ENCODE measurements at places on chromosomes 2 and 18.

DNA sequence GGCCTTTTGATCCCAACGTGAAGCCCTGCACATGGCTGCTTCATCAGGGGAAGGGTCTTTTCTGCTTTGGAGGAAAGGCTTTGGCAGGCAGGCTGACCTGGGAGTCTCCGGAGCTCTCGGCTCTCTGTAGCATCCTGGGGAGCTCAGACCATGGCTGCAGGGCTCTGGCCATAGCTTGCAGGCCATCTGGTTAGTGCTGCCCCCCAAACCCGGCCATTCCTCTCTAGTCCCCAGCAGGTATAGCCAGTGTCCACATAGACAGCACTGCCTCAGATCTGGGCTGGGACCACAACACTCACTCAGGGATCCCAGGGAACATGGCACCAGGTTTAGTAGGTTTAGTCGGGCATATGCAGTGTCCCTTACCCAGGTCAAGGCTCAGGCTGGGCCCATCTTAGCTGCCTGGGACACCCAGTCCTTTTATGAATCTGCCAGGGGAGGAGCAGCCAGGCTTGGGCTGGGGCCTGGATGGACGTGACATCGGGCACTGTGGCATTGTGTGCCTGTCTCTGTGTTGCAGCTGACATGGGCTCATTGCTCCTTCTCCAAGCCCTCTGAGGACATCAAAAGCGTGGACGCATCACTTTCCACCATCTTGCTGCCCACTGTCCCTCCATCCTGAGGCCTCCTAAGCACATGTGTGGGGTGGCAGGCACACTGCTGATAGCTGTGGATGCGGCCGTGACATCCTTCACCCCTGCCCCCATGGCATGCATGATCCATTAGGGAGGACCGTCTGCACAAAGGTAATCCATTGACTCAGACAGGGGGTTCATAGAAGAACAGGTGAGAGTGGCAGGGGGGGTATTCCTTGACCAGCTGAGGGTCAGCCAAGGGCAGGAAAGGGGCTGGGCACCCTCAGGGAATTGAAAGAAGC lies 19.2 kb upstream of the GPR35 start:
- DNase-seq, result no peak

GRCh38 chr2:66521291-66521922 lies 86.5 kb downstream of the MEIS1 start:
- no peak for DNase-seq

GRCh38 chr18:49901862-49902340 lies 88.6 kb upstream of the ACAA2 start:
- no peak for DNase-seq

DNA sequence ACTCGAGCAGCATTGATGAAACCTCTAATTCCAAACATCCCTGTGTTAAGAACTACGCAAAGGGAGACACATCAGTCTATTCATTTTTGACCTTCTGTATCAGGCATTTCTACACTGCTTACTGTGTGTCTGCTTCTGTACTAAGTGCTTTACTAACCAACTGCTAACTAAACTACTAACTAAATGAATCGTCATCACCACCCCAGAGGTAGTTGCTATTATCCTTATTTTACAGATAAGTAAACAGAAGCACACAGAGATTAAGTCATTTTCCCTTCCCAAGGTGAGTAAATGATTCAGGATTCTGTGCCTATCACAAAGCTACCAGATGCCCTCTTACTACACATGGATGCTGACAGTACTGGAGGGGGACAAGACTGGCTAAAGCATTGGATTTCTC lies 284.1 kb downstream of the AGPS start:
- DNase-seq, result no peak

DNA sequence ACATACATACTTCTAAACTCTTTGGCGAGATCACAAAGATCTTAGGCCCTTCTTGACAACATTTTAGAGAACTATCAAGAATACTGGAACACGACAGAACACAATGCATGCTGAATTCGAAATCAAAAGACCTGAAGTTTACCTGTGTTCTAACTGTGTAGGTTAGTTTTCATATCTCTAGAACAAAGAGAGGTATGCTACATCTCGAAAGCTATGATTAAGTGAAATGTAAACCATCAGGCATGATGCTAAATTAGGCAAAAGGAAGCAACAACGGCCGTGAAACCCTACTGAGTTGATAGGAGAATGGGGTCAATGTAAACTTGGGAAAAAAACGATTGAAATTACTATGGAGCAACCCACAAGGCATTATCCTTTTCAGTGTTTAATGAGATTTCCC lies 43.7 kb downstream of the IKZF2 start:
- no peak for DNase-seq

GRCh38 chr2:3257166-3257565 lies 120.5 kb downstream of the EIPR1 start:
- DNase-seq, result no peak

DNA sequence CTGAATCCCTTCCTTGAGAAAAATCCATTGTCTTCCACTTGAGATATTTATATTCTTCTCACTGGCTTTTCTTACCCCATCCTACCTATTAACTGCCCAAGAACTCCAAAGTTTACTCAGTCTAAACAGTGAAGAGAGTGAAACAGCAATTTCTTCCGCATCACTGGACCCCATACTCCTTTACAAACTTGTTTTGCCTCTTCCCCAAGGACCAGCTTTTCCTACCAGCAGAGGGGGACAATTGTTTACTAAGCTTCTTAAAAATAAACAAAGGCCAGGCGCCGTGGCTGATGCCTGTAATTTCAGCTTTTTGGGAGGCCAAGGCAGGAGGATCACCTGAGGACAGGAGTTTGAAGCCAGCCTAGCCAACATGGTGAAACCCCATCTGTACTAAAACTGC lies 52.0 kb downstream of the LRATD1 start:
- DNase-seq, result no peak

- no peak for DNase-seq
Measured at GRCh38 chr2:45612731-45613130, 1.7 kb upstream of the SRBD1 start.

GRCh38 chr2:176291809-176292283 lies 22.6 kb downstream of the MTX2 start:
- no peak for DNase-seq

DNA sequence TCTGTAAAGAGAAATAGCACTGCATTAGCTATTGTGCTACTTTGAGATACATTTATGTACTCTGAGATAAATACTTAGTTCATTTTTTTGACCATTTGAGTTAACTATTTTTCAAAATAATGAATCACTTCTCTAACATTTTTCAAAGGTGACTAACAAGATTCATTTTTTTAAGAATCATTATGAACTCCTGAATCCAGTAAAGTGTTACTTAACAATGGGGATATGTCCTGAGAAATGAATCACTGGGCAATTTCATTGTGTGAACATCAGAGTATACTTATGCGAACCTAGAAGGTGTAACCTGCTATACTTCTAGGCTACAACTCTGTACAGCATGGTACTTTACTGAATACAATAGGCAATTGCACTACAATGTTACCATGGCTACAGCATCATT lies 355.8 kb downstream of the ARL6IP6 start:
- no peak for DNase-seq

GRCh38 chr18:32550963-32551362 lies 80.3 kb upstream of the GAREM1 start:
- no peak for DNase-seq

DNA sequence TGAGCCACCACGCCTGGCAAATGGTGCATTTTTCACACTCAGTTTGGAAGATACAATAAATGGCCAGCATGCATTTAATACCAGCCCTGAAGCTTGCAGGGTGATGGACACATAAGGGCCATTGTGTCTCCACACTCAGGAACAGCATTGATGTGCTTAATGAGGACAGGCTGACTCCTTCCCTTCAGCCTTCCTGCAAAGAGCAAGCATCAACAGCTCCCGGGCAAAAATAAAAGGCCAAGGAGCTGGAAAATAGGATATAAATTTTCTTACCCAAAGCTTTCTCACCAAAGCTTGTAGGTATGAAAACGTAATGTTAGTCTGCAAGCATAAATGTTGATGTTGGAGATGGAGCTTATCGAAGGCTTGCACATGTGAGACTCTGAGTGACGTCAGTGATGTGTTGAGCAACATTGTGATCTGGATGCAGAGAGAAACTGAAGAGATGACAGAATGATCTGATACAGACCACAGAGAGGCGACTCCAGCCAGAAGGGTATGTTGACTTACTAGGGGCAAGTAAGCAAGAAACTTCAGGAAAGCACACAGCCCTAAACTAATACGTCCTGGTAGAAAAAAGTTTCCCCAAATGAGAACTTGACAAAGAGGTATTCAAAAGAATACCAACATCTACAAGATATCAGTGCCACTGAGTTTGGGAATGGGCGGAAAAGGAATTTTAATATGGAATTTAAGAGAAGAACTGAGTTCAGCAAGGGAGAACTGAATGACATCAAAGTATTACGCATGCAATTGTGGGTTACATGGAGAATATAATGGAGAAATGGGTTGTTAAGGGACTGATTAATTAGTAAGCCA lies 256.5 kb downstream of the TGIF1 start:
- no peak for DNase-seq

GRCh38 chr2:138333677-138334076 lies 167.9 kb upstream of the SPOPL start:
- DNase-seq, result no peak

- DNase-seq, result no peak
Measured at GRCh38 chr2:5794012-5794411, 101.8 kb downstream of the SOX11 start.

DNA sequence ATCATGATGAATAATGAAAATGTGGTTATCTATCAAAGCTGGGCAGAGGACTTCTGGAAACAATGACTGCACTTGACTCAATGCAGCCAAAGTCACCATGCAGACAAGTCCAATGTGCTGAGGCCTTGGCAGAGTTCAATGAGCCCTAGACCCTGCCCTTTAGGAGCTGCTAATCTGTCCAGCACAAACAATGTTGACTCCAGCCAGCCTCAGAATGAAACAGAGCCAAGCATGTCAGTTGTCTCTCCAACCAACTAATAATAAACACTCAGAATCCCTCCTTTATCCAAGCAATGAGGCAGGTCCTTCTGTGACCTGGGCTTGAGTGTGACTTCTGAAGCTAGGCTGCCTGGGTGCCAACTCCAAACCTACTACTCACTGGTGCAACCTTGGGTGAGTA lies 270.6 kb downstream of the BCL11A start:
- DNase-seq, result no peak

GRCh38 chr2:103254611-103255010 lies 492.8 kb downstream of the TMEM182 start:
- DNase-seq, result no peak

GRCh38 chr2:233000886-233001750 lies 11.9 kb downstream of the NGEF start:
- no peak for DNase-seq

DNA sequence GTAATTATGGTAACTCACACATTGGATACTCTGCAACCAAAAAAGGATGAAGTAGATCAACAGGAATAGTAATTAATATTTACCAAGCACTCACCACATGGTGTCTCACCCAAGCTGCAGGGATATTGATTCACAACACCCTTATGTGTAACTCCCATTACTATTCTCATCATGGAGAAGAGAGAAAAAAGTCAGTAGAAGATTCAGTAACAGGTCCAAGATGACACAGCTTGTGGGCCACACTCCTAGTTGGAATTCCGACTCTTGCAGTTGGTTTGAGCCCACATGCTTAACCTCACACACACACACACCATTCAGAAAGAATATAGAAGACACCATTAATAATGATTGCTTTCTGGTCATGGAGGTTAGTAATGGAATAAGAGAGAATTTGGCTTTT lies 1.7 kb upstream of the MLPH start:
- no peak for DNase-seq

DNA sequence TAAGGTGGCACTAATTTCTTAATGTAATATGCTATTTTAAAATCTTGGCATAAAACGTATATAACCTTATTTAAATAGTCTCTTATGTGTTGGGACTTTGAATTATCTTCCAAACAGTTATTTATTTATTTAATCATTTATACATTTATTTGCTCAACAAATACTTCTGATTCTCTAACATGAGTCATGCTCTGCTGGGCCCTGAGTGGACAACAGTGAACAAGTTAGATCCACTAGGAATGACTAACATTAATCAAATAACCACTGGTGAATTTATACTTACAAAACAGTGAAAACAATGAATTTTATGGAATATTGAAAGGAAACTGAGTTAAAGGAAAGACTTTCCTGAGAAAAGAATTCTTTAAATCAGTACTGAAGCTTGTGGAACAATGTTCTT lies 1257.2 kb upstream of the CHAC2 start:
- DNase-seq, result no peak

- no peak for DNase-seq
Measured at GRCh38 chr2:174516501-174517378, 29.9 kb upstream of the GPR155 start.

- DNase-seq, result no peak
Measured at GRCh38 chr18:24490539-24490938, 30.1 kb downstream of the HRH4 start.

DNA sequence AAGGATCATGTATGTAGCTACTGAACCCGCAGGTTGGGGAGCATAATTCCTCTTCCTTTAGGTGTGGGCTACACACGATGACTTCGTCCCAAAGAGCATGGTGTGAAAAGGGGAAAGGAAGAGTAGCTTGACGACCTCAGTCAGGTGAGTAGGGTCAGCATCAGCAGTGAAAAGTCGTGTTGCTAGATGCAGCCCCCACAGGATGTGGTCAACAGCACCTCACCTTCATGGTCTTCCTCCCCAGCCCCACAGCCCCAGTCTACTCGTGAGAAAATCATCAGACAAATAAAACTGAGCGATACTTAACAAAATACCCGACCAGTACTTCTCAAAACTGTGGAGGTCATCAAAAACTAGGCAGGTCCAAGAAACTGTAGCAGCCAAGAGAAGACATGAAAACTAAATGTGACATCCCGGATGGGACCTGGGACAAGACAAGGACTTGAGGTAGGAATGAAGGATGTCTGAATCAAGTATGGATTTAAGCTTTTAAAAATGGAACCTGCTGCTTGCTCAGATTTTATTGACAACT lies 77.5 kb upstream of the NFATC1 start:
- no peak for DNase-seq

Measured in dorsolateral prefrontal cortex (tissue), 122 donors.